Neural crest cell (in vitro differentiated cells): ENCODE measurements at places on chromosomes 13 and 19. TPM values are rescaled to one million over a fixed set of nuclear protein-coding genes. Genes with fewer than 3 reads are reported as not detected.

TRIP10 gene
- 19.0 and 20.6 TPM in 2 replicates for total RNA-seq

DNA sequence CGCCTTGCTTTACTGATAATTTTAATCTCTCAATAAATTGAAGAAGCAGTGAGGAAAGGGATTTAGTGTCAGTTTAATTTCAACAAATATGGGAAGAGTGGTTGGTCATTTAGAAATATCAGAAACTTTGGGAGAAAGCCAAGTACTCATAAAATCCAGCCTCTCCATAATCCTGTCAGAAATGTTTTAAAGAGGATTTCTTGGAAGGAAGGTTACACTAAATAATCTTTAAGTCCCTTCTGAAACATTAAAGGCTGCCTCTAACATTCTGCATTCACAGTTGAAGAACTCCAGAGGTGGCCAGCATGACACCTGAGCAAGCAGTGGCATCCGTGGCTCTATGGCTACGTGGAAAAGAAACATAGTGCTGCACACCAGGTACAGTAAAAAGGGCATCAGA is 378.5 kb downstream of the ENOX1 start:
- no peak overlapping the region for H3K4me3 ChIP-seq
- peaks cover 5% of the 10 kb centered on the region for H3K4me1 ChIP-seq
- H3K36me3 ChIP-seq, result no peaks in the 10 kb centered on the region
- H3K27ac ChIP-seq, result no peak overlapping the region

GRCh38 chr13:55263045-55263444 is 1877.7 kb upstream of the PRR20A start:
- no peaks in the 10 kb centered on the region for H3K4me1 ChIP-seq
- H3K4me3 ChIP-seq, result no peak overlapping the region
- H3K27me3 ChIP-seq, result no peaks in the 10 kb centered on the region
- H3K36me3 ChIP-seq, result no peaks in the 10 kb centered on the region
- no peak for DNase-seq

DPY19L3 gene
- total RNA-seq, result 104 and 108 TPM in 2 replicates

CCDC61 gene
- total RNA-seq, result 17.6 and 18.1 TPM in 2 replicates

- no peaks in the 10 kb centered on the region for H3K27me3 ChIP-seq
- no peaks in the 10 kb centered on the region for H3K4me1 ChIP-seq
- no peak overlapping the region for H3K27ac ChIP-seq
- H3K4me3 ChIP-seq, result no peak overlapping the region
These were observed 134.4 kb upstream of the TSC22D1 start for GRCh38 chr13:44710576-44710975.

DNA sequence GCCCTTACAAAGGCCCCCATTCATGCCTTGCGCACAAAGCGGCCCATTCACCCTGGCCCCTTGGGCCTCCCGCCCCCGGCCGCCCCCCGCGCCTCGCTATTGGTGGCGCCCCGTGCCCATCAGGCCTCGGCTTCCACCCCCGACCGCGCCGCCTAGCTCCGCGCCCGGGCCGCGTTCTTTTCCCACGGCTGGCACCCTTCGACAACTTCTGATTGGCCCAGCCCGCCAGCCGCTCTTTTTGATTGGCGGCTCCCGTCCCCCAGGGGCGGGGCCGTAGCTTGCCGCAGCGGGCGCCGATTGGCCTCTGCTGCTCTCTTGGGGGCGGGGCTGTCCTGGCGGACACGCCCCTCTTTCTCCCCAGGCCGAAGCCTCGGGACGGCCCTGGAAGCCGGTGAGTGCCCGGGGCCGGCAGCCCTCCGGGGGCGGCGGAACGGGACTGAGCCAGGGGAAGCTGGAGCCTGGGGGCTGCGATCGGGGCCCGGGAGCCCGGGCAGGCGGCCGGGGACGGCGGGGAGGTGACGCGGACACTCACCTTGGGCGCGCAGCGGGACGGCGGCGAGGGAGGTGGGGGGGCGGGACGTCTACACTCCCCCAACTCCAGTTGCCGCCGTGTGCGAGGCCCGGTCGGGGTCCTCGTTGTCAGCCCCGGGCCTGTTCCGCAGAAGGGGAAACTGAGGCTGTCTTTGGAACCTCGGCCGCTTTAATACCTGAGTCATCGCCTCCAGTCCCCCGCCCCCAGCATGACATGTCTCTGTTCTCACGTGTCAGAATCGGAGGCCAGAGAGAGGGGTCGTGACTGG is at the start of gene MYH14:
Gene MYH14, plus strand, starts transcription at position 342 of the 800 bp plus-strand sequence. CDS start 6,744 bp downstream, outside the sequence.
- no peak within 1 kb of the TSS for H3K27ac ChIP-seq
- DNase-seq, result peak; percentile 88
- no peaks in the 10 kb centered on the region for H3K36me3 ChIP-seq
- H3K27me3 ChIP-seq, result peaks cover 58% of the 10 kb centered on the region
- H3K4me3 ChIP-seq, result peak within 1 kb of the TSS; percentile 75

FCAR gene
- total RNA-seq, result not detected in 2 replicates

DNA sequence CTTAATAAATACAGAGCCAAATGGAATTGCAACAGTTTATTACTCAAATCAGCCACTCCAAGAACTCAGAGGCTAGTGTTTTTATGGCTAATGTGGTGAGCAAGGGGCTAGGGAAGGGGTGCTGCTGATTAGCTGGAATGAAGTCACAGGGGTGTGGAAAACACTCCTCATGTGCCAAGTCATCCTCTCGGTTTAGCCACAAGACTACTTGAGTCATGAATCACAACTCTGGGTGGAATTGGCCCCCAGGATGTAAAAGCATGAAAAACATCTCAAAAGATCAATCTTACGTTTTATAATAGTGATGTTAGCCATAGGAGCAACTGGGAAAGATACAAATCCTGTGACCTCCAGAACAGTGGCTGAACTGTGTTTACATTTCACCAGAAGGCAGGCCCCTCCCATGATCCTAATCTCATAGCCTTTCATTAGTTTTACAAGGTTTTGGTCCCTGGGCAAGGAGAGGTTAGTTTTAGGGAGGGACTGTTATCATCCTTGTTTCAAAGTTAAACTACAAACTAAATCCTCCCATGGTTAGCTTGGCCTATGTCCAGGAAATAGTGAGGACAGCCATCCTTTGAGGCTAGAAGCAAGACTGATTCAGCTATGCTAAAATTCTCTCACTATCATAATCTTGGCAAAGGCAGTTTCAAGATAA is 2020.1 kb upstream of the PCDH20 start:
- H3K36me3 ChIP-seq, result no peaks in the 10 kb centered on the region
- H3K4me3 ChIP-seq, result no peak overlapping the region
- no peak for DNase-seq
- no peak overlapping the region for H3K27ac ChIP-seq
- H3K27me3 ChIP-seq, result no peaks in the 10 kb centered on the region

HSPB6 gene
- total RNA-seq, result 0.37 and 0.64 TPM in 2 replicates

- peaks cover 90% of the 10 kb centered on the region for H3K27me3 ChIP-seq
- H3K27ac ChIP-seq, result no peak overlapping the region
- peaks cover 47% of the 10 kb centered on the region for H3K4me1 ChIP-seq
- no peak for DNase-seq
- H3K4me3 ChIP-seq, result peak overlapping the region; percentile 85
These were observed 9.4 kb downstream of the LTBP4 start for GRCh38 chr19:40610396-40611064.

- DNase-seq, result no peak
- peaks cover 3% of the 10 kb centered on the region for H3K36me3 ChIP-seq
- H3K4me3 ChIP-seq, result peak overlapping the region; percentile 45
- peaks cover 69% of the 10 kb centered on the region for H3K27me3 ChIP-seq
- peaks cover 10% of the 10 kb centered on the region for H3K4me1 ChIP-seq
These were observed 347 bp upstream of the CLDN10 start for GRCh38 chr13:95552208-95552538.

GRCh38 chr19:38209671-38210457 is 14.2 kb downstream of the DPF1 start:
- DNase-seq, result no peak
- peaks cover 6% of the 10 kb centered on the region for H3K36me3 ChIP-seq
- peak overlapping the region; percentile 73 for H3K27ac ChIP-seq
- H3K4me1 ChIP-seq, result peaks cover 29% of the 10 kb centered on the region
- H3K27me3 ChIP-seq, result peaks cover 13% of the 10 kb centered on the region
- peak overlapping the region; percentile 87 for H3K4me3 ChIP-seq

DNA sequence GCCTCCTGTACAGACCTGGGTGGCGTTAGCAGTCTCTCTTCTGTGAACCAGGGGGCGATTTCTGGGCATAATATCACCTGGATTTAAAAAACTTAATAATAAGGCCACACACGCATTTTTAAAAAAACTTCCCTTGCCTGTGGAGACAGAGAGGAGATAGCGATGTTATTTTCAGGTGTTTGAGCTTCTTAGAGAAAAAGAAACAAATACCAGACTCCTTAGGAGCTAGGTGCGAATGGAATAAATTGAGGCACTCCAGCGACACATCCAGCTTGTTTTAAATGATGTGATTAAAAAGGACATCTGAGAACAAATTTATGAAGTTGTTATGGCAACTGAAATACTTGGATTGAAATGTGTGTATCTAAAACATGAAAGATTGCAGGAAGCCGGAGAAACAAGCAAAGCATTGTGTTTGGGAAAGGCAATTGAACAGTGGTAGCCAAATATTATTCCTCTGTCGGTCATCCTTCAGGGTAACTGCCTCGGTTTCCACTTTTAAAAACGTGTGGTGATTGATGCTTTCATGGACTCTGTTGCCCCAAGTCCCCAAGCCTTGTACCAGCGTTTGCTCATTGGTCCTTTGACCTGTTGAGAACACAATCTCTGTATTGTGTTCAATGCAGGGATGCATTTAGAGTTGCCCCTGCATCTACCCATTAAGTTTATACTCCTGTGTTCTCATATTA is 158.7 kb downstream of the TM9SF2 start:
- peak overlapping the region; percentile 45 for H3K4me3 ChIP-seq
- peaks cover 44% of the 10 kb centered on the region for H3K27me3 ChIP-seq
- H3K36me3 ChIP-seq, result no peaks in the 10 kb centered on the region
- H3K27ac ChIP-seq, result no peak overlapping the region
- no peak for DNase-seq
- H3K4me1 ChIP-seq, result peaks cover 63% of the 10 kb centered on the region

DNA sequence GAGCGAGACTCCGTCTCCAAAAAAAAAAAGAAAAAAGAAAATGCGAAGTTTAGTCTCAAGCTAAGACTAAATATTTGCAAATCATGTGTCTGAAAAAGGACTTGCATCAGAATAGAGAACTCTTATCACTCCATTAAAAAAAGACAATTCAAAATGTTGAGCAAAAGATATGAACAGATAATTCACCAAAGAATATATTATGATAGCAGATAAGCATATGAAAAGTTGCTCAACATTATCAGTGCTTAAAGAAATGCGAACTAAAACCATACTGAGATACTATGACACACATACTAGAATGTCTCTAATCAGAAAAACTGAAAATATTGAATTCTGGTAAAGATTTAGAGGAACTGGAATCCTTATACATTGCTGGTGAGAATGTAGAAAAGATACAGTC is 38.7 kb upstream of the SACS start:
- no peaks in the 10 kb centered on the region for H3K27me3 ChIP-seq
- peaks cover 5% of the 10 kb centered on the region for H3K36me3 ChIP-seq
- no peak overlapping the region for H3K27ac ChIP-seq
- peak overlapping the region; percentile 77 for H3K4me3 ChIP-seq
- H3K4me1 ChIP-seq, result peaks cover 69% of the 10 kb centered on the region

DNA sequence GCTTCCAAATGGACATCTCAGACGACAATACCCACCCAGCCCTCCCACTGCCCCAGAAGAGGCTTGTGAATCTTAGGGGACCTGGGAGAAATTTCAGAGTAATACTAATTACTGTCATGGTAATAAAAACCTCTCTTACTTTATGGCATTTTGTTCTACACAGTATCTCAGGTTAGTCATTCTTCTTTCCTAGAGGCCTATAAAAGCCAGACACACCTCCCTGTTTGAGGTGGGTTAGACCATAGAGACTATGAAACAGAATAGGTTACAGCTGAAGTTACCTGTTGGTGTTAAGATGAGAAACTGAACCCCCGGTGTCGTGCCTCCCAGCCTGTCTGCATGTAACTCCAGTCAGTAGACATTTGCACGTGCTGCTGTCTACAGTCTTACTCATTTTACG is 113.9 kb downstream of the SLC7A1 start:
- peaks cover 10% of the 10 kb centered on the region for H3K4me1 ChIP-seq
- DNase-seq, result no peak
- H3K36me3 ChIP-seq, result no peaks in the 10 kb centered on the region

- no peak overlapping the region for H3K27ac ChIP-seq
- H3K4me1 ChIP-seq, result peaks cover 6% of the 10 kb centered on the region
- no peak overlapping the region for H3K4me3 ChIP-seq
- H3K36me3 ChIP-seq, result no peaks in the 10 kb centered on the region
These were observed 68.3 kb upstream of the MYO16 start for GRCh38 chr13:108561149-108561548.

- DNase-seq, result no peak
- H3K36me3 ChIP-seq, result peaks cover 2% of the 10 kb centered on the region
- no peak overlapping the region for H3K4me3 ChIP-seq
- no peak overlapping the region for H3K27ac ChIP-seq
- H3K4me1 ChIP-seq, result no peaks in the 10 kb centered on the region
These were observed 136.3 kb upstream of the UFM1 start for GRCh38 chr13:38213314-38213713.

GRCh38 chr13:78595495-78596398 is 7.6 kb downstream of the POU4F1 start:
- no peak overlapping the region for H3K27ac ChIP-seq
- DNase-seq, result no peak
- peak overlapping the region; percentile 73 for H3K4me3 ChIP-seq
- no peaks in the 10 kb centered on the region for H3K36me3 ChIP-seq
- peaks cover 5% of the 10 kb centered on the region for H3K4me1 ChIP-seq

DNA sequence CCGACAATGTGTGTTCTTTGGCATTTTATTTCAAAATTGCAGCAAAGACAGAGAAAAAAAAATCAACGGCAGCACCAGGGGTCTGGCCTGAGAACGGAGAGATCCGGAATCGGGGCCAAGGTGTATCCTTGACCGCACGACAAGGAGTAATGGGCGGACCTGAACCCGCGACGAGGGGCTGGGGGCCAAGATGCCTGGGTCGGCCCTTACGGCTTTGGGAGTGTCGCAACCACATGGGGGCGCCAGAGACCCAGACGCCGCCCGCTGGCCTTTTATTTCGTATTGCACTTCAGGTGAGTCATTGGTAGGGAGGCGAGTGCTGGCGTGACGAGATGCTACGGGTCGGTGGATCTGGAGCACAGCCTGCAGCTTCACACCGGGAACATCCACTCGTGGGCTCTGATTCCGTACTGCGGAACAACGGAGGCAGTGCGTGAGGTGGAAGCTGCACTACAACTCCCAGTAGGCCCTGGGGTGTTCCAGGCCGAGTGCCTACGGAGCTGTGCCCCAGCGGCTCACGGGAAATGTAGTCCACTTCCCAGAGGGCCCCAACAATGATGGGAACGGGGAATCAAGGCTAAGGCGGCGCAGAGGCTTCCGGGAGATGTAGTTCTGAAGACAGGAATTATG is 15.7 kb downstream of the BCAT2 start:
- H3K27me3 ChIP-seq, result no peaks in the 10 kb centered on the region
- H3K27ac ChIP-seq, result peak overlapping the region; percentile 99
- H3K4me3 ChIP-seq, result peak overlapping the region; percentile 95
- peaks cover 24% of the 10 kb centered on the region for H3K4me1 ChIP-seq

GRCh38 chr19:49849433-49850220 is 1.3 kb upstream of the PTOV1 start:
- DNase-seq, result no peak
- H3K27ac ChIP-seq, result no peak overlapping the region
- H3K4me3 ChIP-seq, result peak overlapping the region; percentile 95
- peaks cover 26% of the 10 kb centered on the region for H3K4me1 ChIP-seq
- H3K36me3 ChIP-seq, result peaks cover 26% of the 10 kb centered on the region

- no peak overlapping the region for H3K27ac ChIP-seq
- H3K27me3 ChIP-seq, result peaks cover 22% of the 10 kb centered on the region
- H3K36me3 ChIP-seq, result no peaks in the 10 kb centered on the region
These were observed 13.6 kb upstream of the LATS2 start for GRCh38 chr13:21075011-21075378.

- peaks cover 39% of the 10 kb centered on the region for H3K4me1 ChIP-seq
- peak overlapping the region; percentile 98 for H3K27ac ChIP-seq
- H3K4me3 ChIP-seq, result peak overlapping the region; percentile 88
These were observed 2.7 kb downstream of the TPM4 start for GRCh38 chr19:16078759-16079707.
